ENCODE measurements at places on chromosomes 3 and 15. TPM values are rescaled to one million over a fixed set of nuclear protein-coding genes. Genes with fewer than 3 reads are reported as not detected.

IL17RB gene
- total RNA-seq, result not detected

THPO gene
- total RNA-seq, result not detected

P3H2 gene
- total RNA-seq, result 5.0 TPM

ABI3BP gene
- total RNA-seq, result 9.2 TPM

CHL1 gene
- total RNA-seq, result not detected

CYP8B1 gene
- total RNA-seq, result not detected

Data from endothelial cell of coronary artery (primary cell).